ENCODE measurements at places on chromosomes 7 and 10.

DNA sequence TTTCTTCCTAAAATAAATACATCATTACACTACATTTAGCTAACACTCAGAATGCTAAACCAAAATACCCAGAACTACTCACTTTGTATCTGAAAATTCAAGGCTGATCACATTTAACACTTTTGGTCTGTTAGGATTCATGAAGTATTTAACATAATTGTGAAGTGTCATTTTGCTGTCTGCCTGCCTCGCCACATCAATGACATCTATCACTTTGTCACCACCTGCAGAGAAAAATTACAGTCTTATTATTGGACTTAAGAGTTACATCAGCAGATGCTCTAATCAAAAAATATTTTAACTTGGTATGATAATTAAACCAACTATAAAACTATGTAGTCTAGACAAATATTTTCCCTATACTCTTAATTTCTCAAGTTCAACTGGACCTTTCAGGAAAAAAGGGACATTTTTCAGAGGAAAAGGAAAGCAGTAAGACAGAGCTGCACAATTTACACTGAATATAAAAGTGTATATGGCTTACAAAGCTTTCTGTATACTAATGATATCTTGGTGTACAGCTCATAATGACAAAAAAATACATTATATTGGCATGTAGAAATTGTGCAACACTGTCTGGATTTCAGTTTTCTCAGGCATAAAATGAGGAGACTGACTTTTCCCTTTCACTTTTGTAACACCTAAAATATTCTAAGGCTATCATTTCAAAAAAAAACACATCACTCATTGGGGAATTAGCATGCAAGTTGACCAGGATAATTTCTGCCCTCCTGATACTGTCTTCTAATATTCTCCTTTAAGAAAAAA lies 49.2 kb downstream of the KDM7A start:
- no peak for DNase-seq

DNA sequence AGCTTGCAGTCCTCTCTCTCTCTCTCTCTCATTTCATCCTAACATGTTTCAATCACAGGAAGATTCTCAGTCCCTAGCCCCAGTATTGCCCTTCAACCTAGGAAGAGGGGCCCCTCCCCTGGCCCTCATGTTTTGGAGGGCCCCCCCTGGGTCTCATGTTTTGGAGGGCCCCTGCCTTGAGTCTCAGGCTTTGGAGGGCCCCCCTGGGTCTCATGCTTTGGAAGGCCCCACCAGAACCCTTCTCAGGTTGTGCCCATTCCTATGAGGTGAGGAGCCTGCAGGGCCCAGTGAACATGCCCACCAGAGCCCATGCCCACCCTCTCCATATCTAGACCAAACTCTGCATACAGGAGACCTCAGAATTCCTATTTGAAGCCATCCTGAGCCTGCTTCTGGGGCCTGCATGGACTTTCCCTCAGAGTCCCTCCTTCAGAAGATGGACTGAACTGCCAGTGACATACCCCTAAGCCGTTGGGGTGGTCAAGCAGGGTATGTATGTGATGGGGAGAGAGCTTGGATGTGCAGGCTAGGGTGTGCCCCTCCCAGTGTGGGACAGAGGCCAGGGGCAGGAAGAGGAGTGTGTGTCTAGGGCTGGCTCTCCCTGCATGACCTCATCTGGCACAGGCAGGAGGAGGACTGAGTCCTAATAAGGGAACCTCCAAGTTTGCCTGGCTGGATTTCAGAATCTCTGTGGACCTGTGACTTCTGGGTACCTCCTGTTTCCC lies 8.1 kb upstream of the VDAC2 start:
- DNase-seq, result no peak

DNA sequence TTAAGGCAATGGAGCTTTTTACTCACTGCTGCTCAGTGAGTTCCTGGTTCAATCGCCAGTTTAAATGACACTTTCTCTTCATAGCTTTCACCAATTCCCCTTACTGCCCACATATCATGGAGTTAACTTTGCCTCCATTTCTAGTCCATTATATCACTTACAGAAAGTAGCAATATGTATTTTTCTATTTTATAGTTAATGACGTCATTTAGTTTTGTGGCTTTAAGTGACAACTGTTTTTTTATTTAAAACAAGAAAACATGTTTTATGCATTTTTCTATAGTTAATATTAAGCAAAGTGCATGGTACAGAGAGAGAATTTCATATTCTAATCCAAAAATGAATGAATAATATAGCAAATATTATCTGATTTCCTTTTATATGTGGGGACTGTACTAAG lies 363.3 kb downstream of the CDC14C start:
- no peak for DNase-seq

GRCh38 chr10:116599991-116600390 lies 9.2 kb downstream of the PNLIPRP1 start:
- no peak for DNase-seq

DNA sequence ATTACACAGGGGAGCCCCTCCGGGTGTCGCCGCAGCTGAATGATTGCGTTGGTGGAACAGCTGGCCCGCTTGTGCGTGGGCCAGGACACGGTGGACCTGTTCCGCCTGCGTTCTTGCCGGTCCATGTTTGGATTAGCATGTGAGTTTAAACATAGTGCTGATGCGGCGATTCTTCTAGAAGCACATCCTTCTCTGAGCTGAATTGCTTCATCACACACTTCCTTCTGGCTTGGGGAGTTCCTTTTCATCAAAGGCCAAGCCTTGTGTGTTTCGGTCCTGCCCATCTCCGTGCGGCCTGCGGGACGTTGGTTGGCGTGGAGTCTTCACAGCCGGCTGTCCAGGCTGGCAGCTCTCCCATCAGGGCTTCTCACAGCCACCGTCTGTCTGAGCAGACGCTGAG lies 45.5 kb upstream of the SLC29A4 start:
- no peak for DNase-seq

- no peak for DNase-seq
Observed at GRCh38 chr10:2038036-2038435, 300.7 kb upstream of the ADARB2 start.

DNA sequence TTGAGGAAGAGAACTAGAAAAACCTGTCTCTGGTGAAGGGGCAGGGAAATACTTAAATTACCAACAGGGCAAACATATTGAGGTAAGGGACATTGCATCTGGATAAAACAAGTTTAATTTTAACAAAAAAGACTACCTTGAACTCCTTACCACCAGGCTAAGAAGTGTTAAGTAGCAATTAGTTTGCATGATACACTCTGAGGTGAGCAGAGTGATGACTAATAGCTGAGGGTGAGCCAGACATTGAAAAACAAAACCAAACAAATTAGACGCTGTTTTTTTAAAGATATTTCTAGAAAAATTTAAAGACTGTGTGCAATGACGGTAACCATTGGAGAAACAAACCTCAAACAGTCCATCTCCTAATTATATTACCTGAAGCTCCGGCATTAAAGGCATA lies 105.9 kb downstream of the ANKRD7 start:
- DNase-seq, result no peak

- no peak for DNase-seq
Observed at GRCh38 chr10:123390332-123390731, 236.1 kb downstream of the BUB3 start.

- no peak for DNase-seq
Observed at GRCh38 chr7:74329225-74329624, 40.0 kb downstream of the CLIP2 start.
